ENCODE measurements at places on chromosomes 1 and 21.
A peak's percentile ranks its signal among the peaks of the same experiment; 100 is the strongest.

- no peak for DNase-seq
Measured at GRCh38 chr1:202007304-202007703, 3.1 kb upstream of the ELF3 start.

GRCh38 chr21:46401186-46401910 lies 57.3 kb upstream of the DIP2A start:
- DNase-seq = no peak

GRCh38 chr1:97042551-97042950 lies 321.0 kb downstream of the PTBP2 start:
- DNase-seq = no peak

DNA sequence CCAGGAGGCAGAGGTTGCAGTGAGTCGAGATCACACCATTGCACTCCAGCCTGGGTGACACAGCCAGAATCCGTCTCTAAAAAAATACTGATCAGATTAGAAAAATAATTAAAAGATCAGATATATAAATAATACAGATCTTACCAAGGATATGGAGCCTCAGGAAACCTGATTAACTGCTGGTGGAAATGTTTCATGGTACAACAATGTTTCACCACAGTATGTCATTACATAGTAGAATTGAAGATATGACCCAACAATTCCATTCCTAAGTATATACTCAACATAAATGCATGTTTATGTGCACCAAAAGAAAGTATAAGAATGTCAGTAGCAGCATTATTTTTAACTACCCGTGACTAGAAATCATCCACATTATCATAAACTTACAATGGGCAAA lies 41.7 kb downstream of the CD53 start:
- DNase-seq = no peak

- no peak for DNase-seq
Measured at GRCh38 chr1:46822248-46822826, 23.5 kb downstream of the CYP4B1 start.

DNA sequence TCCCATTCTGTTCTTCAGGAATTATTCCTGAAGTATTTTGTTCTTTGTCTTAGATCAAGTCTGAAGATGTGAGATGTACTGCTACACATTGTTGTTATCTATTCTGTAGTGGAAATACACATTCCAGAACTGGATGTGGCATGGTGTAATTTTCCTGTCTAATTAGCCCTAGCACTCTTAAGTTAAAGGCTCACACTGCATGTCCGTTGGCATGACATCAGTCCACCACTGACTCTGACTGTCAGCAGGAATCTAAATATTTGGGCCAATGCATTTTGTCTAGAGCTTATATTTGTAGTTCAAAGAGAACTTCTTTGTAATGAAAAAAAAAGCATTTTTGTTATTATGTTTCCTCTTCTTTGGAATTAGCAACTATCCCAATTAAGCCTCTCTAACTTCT lies 201.0 kb downstream of the S1PR1 start:
- DNase-seq = no peak

DNA sequence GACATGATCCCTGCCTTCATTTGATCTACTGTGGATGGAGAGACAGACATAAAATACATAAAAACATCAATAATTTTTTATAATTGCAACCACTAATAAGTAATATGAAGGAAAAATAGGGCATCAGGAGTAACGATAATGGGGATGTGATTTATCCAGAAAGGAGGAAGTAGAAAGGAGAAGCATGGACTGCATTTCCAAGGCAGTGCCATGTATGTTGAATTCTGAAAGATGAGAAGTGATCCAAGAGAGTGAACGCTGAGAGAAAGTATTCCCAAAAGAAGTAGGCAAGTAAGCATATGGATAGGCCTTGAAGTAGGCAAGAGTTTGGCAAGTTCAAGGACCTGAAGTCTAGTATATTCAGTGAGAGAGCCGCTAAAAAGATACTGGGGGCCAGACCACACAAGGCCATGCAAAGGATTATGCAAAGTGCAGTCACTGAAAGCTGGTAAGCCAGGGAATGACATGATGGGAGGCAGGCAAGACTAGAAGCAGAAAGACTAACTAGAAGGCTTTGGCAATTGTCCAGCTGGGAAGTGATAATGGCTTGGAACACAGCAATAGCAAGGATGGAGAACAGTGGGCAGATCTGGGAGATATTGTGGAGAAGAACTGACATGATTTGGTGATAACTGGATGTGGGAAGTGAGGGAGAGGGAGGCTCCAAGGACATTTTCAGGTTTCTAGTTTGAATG lies 85.9 kb downstream of the TM2D1 start:
- DNase-seq = no peak

DNA sequence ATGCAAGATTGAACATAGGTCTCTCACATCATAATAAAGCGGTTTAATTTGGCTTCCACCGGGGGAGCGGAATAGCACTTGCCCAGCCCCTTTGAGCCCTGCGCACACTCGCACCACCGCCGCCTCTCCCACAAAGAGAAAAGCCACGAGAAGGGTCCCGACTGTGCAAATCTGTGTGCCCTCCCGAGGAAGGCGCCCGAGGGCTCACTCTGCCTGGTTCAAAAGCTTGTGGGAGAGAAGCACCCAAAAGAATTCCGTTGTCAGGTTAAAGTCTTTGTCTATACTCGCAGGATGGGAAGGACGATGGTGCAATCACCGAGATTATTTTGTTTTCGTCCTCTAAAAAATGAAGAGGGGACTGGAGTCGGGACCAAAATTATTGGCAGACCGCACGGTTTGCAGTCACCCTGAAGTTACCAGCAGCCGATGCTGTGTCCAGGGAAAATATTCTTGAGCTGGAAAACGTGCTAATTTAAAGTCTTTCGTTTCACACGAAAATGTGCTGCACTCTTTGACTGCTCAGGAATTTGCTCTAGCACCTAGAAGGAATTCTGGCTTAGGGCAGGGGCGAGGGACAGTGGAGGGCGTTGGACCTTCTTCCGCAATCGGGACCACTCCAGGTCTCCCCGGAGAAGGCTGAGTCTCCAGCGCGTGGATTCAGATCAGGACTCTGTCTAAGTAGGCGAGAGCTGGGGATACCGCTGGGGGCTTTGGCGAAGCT lies 6.6 kb upstream of the SIM2 start:
- no peak for DNase-seq

GRCh38 chr21:38333301-38334272 lies 76.8 kb downstream of the KCNJ15 start:
- no peak for DNase-seq

DNA sequence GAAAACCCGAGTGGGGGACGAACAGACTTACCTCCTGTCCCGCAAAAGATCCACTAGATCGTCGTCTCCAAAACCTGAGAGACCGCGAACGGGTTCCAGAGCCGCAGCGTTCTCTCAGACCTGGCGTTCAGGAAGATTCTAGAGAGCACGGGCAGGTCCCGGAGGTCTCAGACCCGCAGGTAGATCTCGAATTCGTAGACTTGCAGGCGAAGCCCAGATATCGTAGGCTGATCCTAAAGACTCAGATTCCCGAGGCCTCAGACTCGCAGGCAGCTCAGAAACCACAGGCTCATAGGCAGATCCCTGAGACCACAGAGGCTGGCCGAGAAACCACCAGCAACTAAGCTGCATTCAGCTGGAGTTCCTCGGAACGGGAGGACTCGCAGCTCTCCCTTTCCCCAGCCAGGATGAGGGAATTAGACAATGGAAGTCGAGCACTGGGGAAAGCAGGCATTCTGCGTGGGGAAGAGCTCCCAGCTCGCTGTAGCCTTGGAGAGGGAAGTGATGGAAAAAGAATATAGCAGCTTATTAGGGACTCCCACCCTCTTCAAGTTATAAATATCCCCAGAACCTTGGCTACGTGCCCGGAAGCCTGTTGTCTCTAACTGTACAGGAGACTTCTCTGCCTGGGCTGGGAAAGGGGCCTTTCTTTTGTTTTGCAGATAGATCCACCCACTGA lies at the start of gene ZNF436:
ZNF436 (minus strand) TSS at position 502 of the 679 bp plus-strand sequence. CDS start 1,831 bp downstream, outside the sequence.
- DNase-seq = peak; percentile 80

DNA sequence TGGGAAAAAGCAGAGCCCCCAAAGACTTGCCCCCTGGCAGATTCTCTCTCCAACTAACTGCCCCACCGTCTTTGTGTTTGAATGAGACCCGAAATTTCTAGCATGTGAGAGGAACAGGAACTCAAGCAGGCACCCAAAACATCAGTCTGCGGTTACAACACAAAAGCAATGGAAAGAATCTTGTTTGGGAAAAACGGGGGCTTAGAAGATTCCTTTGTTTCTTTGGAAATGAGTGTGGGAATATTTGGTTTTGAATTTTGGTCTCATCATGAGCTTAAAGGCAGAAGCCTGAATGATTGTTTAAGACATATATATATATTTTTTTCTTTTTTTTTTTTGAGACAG lies 188.9 kb upstream of the TMEM51 start:
- no peak for DNase-seq

DNA sequence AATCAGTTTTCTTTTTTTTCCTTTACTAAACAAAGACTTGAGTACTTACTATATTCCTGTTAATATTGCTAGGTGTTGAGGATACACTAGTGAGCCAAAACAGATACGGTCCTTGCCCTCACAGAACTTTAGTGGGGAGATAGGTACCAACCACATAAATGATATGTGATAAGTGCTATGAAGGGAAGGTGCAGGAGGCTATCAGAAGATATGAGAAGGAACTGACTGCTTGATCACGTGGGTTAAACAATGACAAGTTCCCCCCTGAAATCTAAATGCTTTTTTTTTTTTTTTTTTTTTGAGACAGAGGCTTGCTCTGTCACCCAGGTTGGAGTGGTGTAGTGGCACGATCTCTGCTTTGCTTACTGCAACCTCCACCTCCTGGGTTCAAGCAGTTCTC lies 25.0 kb downstream of the RBM15 start:
- no peak for DNase-seq

DNA sequence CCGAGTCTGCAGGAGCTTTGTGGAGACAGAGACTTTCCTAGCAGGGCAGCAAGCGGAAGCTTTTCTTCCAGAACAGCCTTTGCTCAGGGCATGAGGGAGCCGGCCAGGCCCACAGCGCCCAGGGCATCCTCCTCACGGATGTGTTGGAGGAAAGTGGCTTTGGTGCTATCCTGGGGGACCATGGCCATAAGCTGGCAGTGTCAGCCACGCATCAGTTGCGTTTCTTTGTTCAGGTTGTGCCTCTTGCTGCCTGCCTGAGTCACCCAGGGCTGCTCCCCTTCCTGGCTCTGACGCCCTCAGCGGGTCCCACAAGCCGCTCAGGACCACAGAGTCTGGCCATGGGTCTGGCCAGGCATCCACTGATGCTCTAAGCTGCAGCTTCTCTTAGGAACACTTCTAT lies 39.6 kb upstream of the PRSS38 start:
- no peak for DNase-seq

DNA sequence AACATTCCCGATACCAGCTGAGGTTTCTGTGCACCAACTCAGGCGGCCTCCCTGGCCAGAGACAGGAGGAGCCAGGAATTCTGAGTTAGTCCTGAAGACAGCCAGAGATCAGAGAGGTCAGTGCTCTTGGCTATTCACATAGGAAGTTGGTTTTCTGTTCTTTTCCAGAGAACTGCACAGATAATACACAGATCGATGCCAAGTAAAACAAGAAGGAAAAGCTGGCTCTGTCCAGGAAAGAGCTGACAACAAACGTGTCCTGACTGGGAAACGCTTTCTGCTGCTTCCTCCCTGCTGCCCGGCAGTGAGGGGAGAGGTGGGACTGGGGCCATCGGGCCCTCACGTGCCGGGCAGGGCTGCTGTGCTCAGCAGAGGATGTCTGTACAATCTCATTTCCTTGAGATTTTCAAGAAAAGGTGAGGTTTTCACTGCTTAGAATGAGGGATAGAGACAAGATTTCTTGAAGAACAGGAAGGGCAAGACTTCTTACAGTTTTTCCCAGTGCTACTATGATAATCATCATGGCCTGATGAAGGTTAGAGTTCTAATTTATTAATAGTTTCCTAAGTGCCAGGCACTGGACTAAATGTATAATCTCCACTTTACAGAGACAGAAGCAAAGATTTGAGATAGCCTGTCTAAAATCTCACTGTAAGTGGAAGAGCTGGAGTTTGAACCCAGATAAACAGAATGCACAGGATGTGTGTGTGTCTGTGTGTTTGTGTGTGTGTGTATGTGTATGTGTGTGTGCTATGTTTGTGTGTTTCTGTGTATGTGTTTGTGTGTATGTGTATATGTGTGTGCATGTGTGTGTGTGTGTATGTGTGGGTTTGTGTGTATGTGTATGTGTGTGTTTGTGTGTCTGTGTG lies 211.0 kb upstream of the RAB4A start:
- peak; percentile 30 for DNase-seq

DNA sequence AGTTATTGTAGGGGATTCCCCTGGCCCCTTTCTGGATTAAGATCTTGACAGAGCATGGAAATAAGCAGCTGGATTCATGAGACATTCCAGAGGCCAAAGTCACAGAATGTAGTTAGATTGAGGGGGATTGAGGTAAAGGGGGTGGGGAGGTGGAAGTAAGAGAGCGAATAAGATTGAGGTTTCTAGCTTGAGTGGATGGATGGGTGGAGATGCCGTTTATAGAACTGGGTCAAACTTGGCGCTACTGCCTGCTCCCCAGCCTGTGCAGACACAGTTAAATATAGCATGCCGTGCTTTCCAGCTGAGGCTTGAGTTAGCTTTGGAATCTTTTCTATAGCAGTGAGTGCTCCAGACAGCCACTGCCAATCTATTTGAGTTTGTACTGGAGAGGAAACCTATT lies 85.7 kb downstream of the DYRK1A start:
- peak; percentile 70 for DNase-seq

DNA sequence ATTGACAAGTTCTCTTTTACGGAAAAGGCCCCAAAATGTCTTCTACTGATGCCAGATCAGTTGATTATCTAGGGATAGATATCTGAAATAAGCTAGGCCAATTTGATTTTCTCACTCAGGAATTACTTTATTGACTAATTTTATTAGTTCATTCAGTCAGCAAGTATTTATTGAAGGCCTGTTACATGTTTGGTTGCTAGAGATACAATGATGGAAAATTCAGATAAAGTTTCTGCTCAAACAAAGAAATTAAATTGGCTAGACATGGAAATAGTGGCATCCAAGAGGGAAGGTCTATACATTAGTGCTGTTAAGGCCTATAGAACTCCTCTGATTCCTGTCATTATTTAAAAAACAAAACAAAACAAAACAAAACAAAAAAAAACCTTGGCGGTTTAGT lies 56.5 kb downstream of the HS2ST1 start:
- DNase-seq = no peak

GRCh38 chr1:39992234-39992633 lies 37.3 kb downstream of the MFSD2A start:
- no peak for DNase-seq

DNA sequence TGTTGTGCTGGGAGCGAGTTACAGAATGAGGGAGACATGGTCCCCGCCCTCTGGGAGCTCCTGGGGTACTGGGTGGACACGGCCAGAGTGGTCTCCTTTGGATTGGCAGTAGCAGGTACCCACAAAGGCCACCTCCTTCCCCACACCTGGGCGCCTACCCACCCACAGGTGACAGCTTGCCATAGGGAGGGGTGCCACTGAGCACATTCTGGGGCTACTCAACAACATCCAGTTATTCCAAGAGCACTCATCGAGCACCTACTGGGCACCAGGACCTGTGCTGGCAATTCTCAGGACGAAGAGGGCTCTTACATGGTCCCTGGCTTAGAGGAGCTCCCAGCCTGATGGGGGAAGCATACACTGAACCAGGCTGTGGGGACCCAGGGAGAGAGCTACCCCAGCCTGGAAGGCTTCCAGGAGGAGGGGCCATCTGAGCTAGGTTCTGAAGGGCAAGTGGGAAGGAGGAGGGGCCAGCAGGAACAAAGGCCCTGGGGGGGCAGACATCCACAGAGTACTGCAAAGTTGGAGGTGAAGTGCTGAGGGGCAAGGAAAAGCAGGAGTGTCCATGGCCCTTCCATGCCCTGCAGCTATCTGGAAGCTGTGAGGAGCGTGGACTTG lies 22.0 kb downstream of the MRPL37 start:
- no peak for DNase-seq

GRCh38 chr1:232423591-232423990 lies 206.3 kb downstream of the SIPA1L2 start:
- no peak for DNase-seq
